ENCODE measurements at places on chromosomes 2 and 18.

GRCh38 chr2:238387332-238387731 is 39.4 kb upstream of the ASB1 start:
- no peak for DNase-seq

GRCh38 chr2:152183401-152184073 is 8.0 kb upstream of the STAM2 start:
- no peak for DNase-seq

DNA sequence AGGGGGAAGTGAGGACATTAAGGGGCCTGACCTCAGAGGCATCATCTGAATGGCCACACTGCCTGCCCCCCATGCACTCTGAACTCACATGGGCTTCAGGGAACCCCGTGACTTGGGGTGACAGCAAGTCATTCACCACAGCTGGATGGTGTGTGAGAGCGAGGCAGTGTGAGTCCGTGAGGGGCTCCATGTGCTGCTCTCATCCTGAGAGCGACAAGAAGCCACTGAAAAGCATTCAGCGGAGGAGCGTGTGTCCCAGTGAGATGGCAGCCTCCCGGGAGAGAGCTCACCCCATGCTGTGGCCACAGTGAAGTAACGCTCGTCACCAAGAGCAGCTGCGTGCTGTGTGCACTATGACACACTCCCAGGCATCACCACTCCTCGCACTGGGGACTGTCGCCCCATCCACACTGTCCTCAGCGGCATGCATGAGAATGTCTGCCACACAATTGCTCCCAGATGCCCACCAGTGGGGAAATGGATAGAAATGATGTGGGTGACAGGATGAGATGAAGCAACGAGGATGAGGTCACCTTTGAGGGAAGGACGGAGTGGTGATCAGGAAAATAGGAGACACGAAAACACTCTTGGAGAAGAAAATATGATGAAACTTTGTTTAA is 213.0 kb upstream of the RAB6C start:
- DNase-seq, result no peak

DNA sequence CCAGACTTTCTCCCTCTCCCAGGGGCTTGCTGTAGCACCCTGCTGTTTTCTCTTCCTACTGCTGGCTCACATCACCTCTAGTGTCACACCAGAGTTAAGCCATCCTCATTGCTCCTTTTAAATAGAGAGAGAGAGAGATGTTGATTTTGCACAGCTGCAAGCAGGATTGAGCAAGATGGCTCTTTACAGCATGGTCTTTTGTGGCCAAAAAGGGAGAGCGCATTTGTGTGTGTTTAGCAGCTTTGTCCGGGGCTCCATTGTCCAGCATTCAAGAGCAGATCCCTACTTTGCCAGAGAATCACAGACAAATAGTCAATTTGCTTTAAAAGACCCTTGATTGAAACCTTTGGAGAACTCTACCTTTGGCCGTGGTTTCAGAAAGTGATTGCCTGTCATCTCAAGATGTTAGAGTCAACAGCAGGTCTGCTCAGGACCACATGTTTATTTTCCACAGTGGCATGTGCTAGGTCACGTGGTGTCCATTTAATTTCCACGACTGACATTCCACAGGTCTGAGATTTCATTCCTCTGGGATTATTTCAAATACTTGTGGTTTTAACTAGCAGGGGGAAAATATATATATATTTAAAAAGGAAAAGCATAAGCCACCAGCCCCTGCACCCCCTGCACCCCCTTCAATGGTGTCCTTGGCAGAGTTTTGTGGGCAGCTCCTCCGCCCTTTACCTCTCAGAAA is 359.9 kb upstream of the SLC14A2 start:
- no peak for DNase-seq

GRCh38 chr18:41391616-41392595 is 563.1 kb upstream of the PIK3C3 start:
- peak; percentile 16 for DNase-seq

- no peak for DNase-seq
Measured at GRCh38 chr18:49101236-49101635, 150.5 kb upstream of the SMAD7 start.

GRCh38 chr2:132632000-132632649 is 37.9 kb downstream of the LYPD1 start:
- peak; percentile 7 for DNase-seq

- no peak for DNase-seq
Measured at GRCh38 chr2:23465936-23466335, 81.0 kb downstream of the KLHL29 start.
